ENCODE measurements at places on chromosomes 1 and 21.

DNA sequence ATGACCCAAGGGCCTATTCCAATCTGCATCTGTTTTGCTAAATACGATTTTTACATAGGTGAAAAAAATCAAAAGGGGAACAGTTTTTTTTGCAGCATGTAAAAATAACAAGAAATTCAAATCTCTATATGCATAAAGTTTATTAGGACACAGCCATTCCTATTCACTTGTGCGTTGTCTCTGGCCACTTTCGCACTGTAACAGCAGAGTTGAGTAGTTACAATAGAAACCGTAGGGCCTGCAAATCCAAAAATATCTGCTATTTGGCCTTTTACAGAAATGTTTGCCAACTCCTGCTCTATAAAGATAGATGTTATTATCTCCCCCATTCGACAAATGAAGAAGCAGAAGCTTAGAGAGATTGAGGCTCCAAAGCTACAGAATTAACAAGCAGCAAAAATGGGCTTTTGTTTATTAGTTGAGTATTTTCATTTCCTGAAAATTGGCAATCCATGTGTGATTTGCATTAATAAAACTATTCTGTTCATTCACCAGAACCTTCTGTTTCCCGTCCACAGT lies 5.5 kb downstream of the DYNLT5 start:
- DNase-seq, result no peak

DNA sequence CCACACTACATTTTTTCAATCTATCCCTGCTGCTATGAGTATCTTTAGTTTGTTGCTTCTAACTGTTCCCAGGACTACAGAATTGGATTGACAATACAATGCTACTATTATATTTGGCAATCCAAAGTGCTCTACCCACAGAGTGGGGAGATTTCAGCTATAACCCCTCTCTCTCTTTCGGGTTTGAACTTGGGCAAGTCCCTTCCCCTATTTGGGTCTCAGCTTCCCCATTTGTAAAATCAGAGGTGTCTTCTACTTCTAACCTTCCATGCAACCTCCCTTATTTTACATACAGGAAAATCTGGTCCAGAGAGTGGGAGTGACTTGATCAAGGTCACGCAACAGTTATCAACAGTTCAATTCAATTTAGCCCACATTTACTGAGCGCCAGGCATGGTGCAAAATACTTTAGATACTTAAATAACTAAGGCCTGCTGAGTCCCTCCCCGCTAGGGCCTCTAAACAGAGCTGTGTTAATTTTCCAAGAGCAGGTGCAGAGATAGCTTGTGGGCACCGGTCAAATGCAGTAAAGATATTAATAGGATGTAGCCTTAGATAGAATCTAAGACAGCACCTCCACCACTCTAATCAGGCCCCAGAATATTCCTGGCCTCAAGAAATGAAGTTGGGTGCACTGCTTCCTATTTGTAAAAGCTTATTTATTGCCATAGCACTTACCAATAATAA lies 9.4 kb upstream of the GPX7 start:
- no peak for DNase-seq

DNA sequence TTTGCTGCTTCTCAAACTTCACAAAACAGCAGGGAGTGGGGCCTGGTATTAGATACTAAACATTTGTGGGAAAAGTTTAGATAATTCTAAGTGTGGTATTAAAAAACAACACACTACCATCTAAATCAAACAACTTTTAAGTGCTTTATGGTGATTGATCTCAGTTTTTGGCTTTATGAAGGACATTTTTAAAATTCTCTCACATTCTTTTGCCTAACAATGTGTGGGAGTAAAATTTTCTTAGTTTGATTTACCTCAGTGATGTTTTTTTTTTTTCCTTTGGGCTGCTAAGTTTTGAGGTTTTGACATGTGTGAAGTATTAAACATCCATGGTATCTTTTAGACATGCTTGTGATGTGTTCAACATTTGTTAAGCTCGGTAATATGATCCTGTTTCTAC lies 116.2 kb downstream of the DISP1 start:
- DNase-seq, result no peak

GRCh38 chr1:39711104-39711965 lies 20.1 kb upstream of the HPCAL4 start:
- no peak for DNase-seq

DNA sequence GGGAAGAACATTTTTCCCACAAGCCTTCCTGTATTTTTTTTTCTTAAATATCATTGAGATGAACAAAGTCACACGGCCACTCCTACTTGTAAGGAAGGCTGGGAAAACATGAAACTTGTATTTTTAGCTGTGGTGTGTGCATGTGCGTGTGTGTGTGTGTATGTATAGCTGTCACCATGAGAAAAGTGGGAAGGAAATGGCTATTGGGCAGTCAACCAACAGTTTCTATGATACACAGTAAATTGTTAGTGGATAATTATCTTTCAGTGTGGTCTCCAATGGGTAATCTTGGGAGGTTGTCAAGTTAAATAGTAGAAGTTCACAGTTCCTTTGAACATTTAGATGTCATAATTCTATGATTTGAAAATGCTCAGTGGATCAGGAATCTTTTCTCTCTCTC lies 132.7 kb upstream of the USP24 start:
- no peak for DNase-seq
